ENCODE measurements at places on chromosomes 7 and 10. TPM values are rescaled to one million over a fixed set of nuclear protein-coding genes. Genes with fewer than 3 reads are reported as not detected.

Gene RNLS
- total RNA-seq, result 9.3 TPM

Gene ZNF138
- total RNA-seq, result 2.3 TPM

Gene CAPZA2
- 149 TPM for total RNA-seq

Gene EPHA1
- total RNA-seq, result not detected

Gene GIMAP8
- 0.07 TPM for total RNA-seq

Gene GRB10
- 57.1 TPM for total RNA-seq

Gene FZD1
- total RNA-seq, result 24.2 TPM

Gene TMEM196
- not detected for total RNA-seq

Gene GBF1
- 50.8 TPM for total RNA-seq

Gene HOXA13
- not detected for total RNA-seq

Gene CYP3A5
- total RNA-seq, result not detected

Gene CXCL12
- 101 TPM for total RNA-seq

Gene HOXA9
- 0.33 TPM for total RNA-seq

Gene IGFBP1
- total RNA-seq, result 10.2 TPM

Gene NUTM2A
- total RNA-seq, result 0.46 TPM

Gene ZNF680
- 8.8 TPM for total RNA-seq

Gene VIPR2
- 0.07 TPM for total RNA-seq

Gene EPHB4
- total RNA-seq, result 74.9 TPM

Gene ITGB8
- total RNA-seq, result 95.7 TPM

Gene EZH2
- 2.3 TPM for total RNA-seq

Gene IFIT1
- 22.2 TPM for total RNA-seq
